ENCODE measurements at places on chromosomes 13 and 19. TPM values are rescaled to one million over a fixed set of nuclear protein-coding genes. Genes with fewer than 3 reads are reported as not detected.

NXNL1 gene
- not detected for total RNA-seq

LYPD5 gene
- 1.6 TPM for total RNA-seq

HIPK4 gene
- total RNA-seq: 0.23 TPM

NPHS1 gene
- total RNA-seq: not detected

FPR3 gene
- 21.2 TPM for total RNA-seq

IL12RB1 gene
- total RNA-seq: 1.7 TPM

OLFM2 gene
- total RNA-seq: 4.8 TPM

OXGR1 gene
- total RNA-seq: not detected

ELAVL1 gene
- 48.9 TPM for total RNA-seq

RXFP2 gene
- total RNA-seq: not detected

ATP4A gene
- not detected for total RNA-seq

LILRB1 gene
- total RNA-seq: 7.7 TPM

CCDC97 gene
- total RNA-seq: 18.7 TPM

DCUN1D2 gene
- total RNA-seq: 28.2 TPM

RB1 gene
- 38.7 TPM for total RNA-seq

CD209 gene
- total RNA-seq: 63.9 TPM

SIGLEC9 gene
- 11.5 TPM for total RNA-seq

CLEC11A gene
- 28.7 TPM for total RNA-seq

FUT3 gene
- total RNA-seq: not detected

Measured in aorta (tissue), 5 donors.